Esophagus mucosa (tissue), 1 donor: ENCODE measurements at places on chromosomes 4 and X. TPM values are rescaled to one million over a fixed set of nuclear protein-coding genes. Genes with fewer than 3 reads are reported as not detected.

MAGED4 gene
- total RNA-seq = 1.4 TPM

SMR3A gene
- not detected for total RNA-seq

MSANTD1 gene
- 0.28 TPM for total RNA-seq

NEIL3 gene
- total RNA-seq = 3.8 TPM
